ENCODE measurements at places on chromosomes 16 and 17.

- DNase-seq: peak; percentile 18
Measured at GRCh38 chr17:37440424-37440823, 33.7 kb downstream of the TADA2A start.

- DNase-seq: no peak
Measured at GRCh38 chr17:63652106-63652505, 29.9 kb downstream of the MAP3K3 start.

GRCh38 chr17:61724777-61725176 lies 133.8 kb upstream of the NACA2 start:
- no peak for DNase-seq

DNA sequence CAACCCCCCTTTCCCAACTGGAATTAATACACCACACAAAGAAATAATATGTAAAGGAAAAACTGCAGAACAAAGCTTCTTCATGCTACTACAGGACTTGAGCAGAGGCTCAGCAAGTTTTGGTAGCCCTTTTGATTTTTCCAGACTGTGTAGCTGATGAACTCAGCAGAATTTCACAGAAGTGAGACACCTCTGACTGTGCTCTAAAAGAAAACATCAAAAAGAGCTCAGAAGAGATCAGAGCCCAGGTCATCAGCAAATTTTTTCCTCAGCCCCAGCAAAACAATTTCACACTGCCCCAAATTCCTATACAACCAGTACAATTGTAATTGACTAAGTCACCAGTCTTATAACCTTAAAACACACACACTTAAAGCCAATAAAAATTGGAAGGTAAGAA lies 38.0 kb downstream of the TTC19 start:
- DNase-seq: no peak

DNA sequence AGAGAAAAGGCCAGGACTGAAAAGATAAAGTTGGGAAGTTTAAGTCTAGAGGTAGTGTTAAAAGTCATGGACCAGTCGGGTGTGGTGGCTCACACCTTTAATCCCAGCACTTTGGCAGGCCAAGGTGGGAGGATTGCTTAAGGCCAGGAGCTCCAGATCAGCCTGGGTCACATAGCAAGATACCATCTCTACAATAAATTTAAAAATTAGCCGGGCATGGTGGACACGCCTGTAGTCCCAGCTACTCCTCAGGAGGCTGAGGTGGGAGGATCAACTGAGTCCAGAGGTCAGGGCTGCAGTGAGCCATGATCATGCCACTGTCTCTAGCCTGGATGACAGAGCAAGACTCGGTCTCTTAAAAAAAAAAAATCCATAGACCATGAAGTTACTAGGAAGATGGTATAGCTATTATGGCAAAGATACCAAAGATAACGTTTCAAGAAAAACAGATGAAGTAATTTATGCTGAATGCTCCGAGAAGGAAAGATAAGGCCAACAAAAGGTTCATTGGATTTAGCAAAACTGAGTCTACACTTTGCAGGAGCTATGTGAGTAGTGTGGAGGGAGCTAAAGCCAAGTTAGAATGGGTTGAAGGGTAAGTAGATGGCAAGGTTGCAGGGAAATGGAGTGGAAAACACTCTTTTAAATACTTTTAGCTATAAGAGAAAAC lies 11.7 kb downstream of the TRIM37 start:
- no peak for DNase-seq

- no peak for DNase-seq
Measured at GRCh38 chr17:19461116-19461515, 50.1 kb downstream of the RNF112 start.

DNA sequence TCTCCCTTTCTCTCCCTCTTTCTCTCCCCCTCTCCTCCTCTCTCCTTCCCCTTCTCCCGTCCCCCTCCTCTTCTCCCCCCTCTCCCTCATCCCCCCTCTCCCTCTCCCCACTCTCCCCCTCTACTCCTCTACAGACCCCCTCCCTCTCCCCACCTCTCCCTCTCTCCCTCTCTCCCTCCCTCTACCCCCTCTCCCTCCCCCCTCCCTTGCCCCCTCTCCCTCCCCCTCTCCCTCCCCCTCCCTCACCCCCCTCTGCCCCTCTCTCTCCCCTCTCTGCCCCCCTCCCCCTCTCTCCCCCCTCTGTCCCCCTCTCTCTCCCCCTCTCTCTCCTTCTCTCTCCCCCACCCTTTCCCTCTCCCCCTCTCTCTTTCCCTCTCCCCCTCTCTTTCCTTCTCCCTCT lies 352.9 kb downstream of the UTP18 start:
- DNase-seq: no peak

DNA sequence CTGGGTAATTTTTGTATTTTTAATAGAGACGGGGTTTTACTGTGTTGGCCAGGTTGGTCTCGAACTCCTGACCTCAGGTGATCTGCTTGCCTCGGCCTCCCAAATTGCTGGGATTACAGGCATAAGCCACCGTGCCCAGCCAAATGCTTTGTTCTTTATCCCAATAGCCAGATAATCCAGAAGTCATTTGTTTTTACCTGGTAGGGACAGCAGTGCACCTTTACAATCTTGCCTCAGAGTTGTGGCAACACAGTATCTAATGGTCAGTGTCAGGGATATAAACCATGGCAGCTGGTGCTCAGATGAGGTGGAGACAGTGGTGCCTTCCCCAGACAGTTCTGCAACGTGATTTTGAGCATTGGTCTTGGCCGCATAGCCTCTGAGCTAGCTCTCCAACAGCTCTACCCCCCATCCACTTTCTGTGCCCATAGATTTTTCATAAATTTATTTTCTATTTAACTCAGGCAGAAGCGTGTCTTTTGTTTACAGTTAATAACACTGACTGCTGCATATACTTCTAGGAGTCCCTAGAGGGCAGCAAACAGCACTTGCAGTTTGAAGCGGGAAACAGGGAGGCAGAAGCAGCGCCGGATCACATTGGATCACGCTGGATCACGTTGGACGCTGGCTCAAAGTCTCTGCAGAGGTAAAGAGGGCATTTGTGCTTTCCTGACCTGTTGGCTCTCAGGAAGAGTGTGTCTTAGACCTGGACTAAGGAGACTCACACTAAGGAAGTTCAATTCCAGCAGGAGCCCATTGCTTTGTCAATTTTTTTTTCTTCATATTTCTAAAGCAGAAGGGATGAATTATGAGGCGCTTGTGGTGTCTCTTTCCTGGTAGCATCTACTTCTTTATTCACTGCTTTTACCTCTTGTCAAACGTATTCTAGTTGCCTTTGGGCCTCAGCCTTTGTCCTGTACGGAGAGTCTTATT lies 5.1 kb upstream of the GGT6 start:
- peak; percentile 59 for DNase-seq

DNA sequence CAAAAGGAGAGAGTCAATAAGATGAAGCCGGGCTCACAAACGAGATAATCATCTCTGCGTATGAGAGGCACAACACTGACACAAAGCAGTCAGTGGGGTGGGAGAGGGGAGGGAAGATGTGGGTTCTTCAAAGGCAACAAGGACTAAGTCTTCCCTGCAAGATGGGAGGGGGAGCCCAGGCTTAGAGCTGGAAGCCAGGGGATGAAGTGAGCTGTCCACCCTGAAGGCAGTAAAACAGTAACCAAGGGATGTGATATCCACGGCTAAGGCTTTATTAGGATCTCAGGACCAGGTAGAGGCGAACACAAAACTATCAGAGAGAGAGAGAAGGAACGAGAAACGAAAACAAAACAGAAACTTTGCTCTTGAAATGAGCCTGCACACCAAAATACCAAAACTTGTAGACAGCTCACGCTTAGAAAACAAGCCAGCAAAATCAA lies 115.9 kb downstream of the DYNLRB2 start:
- peak; percentile 57 for DNase-seq

DNA sequence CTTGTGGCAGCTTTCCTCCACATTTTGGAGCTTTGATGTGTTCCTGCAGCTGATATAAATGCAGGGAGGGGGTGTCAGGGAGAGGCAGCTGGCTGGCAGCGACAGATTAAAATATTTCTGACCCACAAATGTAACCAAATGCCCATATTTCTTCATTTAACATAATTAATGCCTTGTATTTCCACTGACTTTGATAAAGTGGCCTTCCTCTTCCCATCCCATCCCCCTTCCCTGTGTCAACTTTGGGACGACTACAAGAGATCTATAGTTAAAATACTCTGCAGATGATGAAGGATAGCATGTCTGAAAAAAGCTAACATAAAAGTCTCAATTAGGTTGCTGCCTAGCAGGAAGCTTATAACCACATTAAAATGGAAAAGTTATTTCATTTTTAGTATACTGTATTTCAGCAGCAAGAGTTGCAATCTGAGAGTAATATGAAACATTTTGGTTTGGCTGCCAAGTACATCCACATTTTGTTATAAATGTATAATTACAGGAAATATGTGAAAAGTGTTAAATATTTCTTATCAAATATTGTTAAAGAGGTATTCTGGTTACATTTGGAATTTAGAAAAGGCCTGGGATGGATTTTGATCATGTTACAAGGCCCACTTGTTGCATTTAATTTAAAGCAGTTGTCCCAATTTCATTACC lies 238.7 kb upstream of the TBX2 start:
- no peak for DNase-seq

GRCh38 chr17:80129006-80129565 lies 17.8 kb downstream of the EIF4A3 start:
- no peak for DNase-seq

DNA sequence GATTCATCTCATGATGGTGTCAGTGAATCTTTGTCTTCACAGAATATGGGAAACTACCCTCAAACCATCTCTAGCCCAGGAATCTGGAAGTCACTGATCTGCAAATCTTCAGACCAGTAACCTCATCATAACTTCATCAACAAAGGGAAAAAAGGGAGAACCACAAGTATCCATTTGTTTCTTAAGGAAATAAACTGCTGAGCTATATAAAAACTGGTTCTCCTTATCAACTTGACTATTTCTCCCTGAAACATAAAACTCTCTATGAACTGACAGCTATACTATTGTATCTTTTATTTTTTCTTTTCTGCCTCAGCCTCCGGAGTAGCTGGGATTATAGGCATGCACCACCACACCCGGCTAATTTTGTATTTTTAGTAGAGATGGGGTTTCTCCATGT lies 39.3 kb downstream of the TRIM37 start:
- DNase-seq: no peak

GRCh38 chr17:83179811-83180210 lies 100.4 kb downstream of the METRNL start:
- peak; percentile 5 for DNase-seq

GRCh38 chr17:58321571-58322525 lies 6.7 kb downstream of the TSPOAP1 start:
- no peak for DNase-seq

DNA sequence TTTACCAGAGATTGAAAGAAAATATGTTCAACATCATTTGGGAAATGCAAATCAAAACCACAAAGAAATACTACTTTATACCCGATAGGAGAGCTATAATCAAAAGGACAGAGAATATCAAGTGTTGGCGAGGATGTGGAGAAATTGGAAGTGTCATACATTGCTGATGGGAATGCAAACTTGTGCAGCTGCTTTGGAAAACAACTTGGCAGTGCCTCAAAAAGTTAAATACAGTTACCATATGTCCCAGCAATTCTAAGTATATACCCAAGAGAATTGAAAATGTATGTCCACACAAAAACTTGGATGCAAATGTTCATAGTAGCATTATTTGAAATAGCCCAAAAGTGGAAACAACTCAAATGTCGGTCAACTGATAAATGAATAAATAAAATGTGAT lies 17.0 kb upstream of the TANC2 start:
- DNase-seq: no peak

- DNase-seq: no peak
Measured at GRCh38 chr17:32697728-32698625, 178.9 kb downstream of the MYO1D start.

DNA sequence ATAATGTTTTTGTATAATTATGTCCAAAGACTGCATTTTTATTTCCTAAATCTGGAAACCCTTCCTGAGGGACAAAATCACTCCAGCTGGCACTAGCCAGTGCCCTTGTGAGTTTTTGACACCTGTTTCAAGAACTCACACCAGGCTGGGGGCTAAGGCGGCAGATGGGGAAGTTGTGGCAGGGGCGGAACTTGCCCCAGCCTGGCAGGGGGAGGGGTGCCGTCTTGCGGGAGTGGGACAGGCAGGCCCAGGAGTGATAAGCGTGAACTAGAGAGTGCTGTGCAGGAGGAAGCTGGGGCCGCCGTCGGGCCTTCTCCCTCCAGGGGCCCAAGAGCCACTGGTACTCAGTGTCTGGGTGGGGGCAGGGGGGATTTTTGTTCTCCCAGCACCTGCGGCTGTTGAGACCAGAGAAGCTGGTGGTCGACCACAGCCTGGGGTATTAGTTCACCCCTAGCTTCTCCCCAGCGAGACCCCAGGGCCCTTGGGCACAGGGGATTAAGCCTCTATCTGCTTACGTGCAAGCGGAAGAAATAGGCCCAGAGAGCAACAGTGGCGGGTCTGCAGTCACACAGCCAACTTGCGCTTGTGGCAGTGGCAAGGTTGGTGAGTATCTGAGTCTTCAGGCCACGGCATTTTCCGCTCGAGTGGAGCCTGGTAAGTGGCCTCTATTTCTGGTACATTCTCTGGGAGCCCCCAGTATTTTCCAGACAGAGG lies 40.2 kb upstream of the PLCG2 start:
- DNase-seq: no peak

DNA sequence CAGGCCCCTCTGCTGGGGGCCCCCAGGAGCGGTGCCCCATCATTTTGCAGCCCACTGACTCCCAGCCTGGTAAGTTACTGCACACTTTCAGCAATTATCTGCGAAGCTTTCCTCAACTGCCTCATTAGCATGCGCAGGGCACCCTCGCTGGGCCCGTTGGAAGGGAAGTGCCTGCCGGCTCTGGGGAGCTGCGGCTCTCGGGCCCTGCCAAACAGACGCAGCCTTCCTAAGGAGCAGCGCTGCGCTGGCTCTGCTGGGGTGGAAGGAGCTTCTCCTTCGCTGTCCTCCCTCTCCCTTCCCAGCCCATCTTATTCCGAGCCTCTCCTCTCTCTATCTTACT lies 71.0 kb downstream of the RBBP6 start:
- DNase-seq: no peak

GRCh38 chr16:20798364-20798763 lies 7.9 kb downstream of the ERI2 start:
- no peak for DNase-seq

DNA sequence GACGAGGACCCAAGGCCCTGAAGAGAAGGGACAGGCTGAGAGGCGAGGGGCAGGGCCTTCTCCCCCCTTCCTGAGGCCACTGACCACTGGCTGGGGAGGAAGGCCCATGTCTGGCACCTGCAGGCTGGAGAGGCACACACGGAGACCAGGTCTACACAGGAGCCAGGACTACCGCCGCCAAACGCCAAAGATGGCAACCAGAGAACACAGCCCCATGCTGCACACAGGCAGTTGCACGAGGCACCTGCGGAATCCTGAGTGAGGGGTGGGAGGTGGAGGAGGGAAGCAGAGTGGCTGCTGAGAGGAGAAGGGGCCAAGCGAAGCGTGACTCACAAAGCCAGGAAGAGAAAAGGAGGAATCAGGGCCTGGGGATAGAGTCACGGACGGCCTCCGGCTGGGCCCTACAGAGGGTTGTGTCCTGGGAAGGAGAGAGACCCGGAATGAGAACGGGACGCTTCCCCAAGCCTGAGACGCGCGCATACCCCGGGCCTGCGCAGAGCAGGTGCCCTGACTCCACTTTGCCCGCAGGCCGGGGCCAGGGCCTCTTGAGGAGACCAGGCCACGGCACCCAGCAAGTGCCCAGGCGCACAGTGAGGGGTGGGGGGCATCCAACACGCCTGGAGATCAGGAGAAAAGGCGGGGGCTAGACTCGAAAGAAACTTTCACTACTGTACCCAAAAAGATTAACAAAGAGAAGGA lies 28.7 kb upstream of the C16orf95 start:
- no peak for DNase-seq
